ENCODE measurements at places on chromosomes 1 and 21.

- no peak for DNase-seq
Measured at GRCh38 chr1:175422156-175422555, 229.6 kb upstream of the KIAA0040 start.

GRCh38 chr1:1940123-1940425 is 21.0 kb upstream of the TMEM52 start:
- no peak for DNase-seq

DNA sequence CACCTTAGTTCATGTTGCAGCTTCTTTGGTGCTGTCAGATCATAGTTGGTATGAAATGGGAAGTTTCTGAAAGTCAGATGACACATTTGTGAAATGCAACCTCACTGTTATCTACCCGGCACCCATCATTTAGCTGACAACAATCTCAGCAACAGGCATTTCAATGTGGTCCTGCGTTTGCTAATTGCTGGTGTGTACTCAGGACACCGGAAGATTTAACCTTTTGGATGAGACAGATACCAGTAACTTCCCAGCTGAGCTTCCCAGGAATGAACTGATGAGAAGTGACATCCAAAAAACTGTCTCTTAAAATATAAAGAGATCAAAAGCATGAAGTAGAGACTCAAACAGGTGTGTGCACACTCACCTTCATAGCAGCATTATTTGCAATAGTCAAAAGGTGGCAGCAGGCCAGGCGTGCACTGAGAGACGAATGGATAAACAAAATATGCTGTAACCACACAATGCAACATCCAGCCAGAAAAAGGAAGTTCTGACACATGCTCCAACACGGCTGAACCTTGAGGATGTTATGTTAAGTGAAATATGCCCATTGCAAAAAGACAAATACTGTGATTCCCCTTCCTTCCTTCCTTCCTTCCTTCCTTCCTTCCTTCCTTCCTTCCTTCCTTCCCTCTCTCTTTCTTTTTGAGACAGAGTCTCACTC is 7.9 kb upstream of the CLDN14 start:
- DNase-seq: no peak

DNA sequence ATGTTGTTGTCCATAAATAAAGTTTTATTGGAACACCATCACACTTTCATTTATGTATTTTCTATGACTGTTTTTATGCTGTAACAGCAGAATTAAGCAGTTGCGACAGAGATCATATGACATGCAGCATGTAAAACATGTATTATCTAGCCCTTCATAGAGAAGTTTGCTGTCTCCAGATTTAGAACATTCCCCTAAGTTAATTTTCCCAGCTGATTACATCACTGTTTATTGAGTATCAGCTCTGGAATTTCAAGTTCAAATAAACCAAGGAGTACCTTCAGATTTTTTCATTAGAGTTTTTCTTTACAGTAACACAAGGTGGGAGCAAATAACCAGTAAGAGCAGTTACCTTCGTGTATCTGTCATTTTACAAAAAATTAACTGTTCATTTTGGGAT is 792.8 kb downstream of the USP25 start:
- DNase-seq: no peak

DNA sequence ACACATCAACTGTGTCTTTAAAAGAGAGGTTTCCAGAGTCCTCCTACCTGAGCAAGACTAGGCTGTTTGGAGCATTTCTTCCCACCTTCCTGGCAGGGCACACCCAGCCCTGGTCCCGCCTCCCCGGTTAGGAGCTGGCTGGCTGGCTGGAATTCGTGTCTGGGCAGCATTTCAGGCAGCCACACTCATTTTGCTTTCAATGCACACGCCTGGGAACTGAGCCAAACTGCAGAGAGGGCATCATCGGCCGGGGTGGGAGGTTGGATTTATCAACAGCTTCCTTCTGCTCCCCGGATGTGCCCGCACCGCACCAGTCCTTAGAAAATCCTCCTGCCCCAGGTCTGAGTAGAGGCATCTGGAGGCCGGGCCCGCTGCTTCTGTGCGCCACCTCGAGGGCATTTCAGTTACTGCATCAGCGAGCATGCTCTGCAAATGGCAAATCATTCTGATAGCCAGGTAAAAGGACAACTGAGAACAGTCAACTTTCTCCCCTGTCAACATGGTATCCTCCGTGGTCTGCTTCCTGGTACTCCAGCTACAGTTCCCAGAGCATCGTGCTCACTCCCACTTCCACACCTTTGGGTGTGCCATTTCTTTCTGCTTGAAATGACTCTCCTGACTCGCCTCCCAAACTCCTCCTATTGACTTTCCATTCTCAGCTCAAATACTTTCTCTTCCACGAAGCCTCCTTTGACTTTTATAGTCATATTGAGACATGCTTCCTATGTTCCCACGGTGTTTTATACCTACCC is 20.6 kb downstream of the TCEA3 start:
- peak; percentile 93 for DNase-seq

DNA sequence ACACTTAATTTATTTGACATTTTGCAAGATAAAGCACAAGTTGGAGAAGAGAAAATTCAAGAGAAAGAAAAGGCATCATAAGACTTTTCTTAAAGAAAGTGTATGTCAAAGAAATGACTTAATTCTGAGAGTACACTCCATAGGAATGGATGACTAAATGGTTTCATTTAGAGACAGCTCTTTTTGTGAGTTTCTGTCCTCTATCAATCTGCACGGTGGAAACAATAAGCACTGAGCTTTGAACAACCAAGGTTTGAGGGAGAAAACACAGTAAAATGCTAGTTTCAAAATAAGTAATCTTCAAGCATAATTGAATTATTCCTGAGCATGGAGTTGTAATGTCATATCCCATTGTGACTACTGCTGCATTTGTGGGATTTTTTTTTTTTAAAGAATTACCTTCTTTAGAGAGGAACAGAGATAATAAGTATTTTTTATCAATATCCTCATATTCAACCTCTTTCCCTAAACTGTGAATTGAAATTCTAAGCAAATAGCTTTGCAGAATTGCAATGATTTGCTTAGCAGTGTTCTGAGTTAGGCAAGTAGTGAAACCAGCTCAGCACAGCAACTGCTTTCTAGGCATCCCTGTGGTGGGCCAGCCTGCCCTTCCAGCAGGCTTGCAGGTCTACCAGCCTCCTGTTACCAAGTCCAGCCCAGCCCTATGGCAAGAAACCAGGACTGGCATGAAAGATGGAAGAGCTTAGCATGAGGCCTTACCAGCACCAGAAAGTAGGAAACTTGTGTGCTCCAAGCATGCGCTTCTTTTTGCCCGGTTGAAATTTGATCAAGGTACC is 38.2 kb downstream of the KCNJ6 start:
- no peak for DNase-seq

- DNase-seq: peak; percentile 33
Measured at GRCh38 chr1:153963850-153964331, 554 bp upstream of the SLC39A1 start.

GRCh38 chr1:21051177-21051825 is 125.4 kb downstream of the EIF4G3 start:
- DNase-seq: no peak

DNA sequence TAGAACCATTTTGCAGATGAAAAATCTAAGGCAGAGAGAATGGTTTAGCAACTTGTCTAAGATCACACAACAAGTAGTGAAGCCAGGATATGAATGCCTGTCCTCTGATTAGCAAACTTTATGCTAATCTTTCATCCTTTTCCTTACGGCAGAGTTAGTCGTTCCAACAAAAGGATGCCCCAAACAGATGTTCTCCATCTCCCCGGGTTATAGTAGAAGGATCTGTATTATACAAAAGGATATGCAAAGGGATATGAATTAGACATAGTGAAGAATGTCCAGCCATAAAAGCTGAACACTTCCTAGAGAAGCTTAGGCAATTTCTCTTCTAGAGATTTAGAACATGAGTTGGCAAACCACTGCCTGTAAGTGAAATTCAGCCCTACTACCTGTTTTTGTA is 291.6 kb upstream of the DUSP10 start:
- DNase-seq: no peak

- DNase-seq: no peak
Measured at GRCh38 chr21:45326891-45327440, 39.3 kb upstream of the POFUT2 start.

- no peak for DNase-seq
Measured at GRCh38 chr1:200528858-200529606, 91.5 kb downstream of the KIF14 start.

DNA sequence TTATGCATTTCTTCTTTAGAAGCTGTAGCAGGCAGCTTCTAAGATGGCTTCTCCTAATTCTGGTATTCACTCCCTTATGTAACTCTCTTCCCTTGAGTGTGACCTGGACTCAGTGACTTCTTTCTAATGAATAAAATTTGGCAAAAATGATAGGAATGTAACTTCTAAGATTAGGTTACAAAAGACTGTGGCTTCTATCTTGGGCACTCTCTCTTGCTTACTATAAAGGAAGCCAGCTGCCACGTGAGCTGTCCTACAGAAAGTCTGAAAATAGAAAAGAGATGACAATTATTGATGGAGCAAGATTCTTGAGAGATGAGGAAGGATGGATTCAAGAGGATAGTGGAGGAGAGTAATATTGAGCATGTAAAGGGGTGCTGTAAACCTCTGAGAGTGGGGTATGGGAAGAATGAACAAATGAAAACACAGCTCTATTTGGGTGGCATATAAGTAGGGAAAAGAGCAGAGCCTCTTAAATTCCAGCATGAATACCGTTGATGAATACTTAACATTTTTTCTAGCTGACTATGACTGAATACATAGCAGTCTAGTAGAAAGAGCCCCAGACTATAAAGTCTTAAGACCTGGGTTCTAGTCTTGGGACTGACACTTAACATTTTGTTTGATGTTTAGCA is 5.5 kb downstream of the TSEN15 start:
- no peak for DNase-seq

DNA sequence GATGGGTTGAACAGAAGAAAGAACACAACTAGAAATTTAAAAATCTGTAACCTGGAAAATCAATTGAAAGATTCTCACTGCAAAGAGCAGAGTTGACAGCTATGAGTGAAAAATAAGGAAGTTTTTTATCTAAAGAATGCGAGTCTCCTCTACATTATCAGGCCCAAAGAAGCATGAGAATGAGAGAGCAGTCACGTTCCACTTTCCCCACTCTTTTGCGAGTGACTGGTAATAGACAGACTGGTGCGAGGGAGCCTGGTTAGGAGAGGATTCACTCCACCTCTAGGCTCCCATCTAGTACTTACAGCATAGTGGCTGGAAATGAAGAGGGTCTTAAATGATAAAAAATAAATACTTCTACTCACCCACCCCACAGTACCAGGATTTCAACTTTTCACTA is 52.0 kb downstream of the PRDX6 start:
- DNase-seq: no peak

DNA sequence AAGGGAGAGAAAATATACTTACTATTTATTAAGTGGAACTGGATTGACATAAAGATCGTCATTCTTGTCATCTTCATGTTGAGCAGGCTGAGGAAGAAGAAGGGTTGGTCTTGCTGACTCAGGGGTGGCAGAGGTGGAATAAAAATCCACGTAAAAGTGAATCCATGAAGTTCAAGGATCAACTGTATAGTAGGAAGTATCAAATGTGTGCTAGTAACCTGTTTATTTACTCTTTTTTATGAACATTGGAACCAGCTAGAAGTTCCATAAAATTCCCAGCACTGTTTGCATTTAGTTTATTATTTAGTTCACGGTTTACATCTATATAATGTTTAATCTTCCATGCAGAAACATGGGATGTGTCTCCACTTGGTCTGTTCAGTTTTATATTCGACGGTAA is 70.7 kb downstream of the PLPPR4 start:
- no peak for DNase-seq

DNA sequence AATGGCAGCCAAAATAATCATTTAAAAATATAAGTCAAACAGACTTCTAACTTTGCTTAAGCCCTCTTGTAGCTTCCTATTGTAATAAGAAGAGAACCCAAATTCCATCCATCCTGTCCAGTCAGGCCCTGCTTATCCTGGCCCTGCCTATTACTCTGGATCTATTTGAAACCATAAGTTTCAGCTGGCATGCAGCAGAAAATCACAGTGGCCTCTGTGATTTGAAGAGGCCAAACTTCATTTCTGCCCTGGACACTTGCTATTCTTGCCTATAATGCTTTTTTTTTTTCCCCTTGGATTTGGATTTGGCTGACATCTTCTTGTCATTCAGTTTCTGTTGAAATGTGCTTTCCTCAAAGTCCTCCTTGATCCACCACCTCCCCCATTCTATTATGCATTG is 642.8 kb downstream of the USP25 start:
- DNase-seq: no peak

GRCh38 chr1:53134961-53135734 is 7.3 kb downstream of the SLC1A7 start:
- DNase-seq: no peak

GRCh38 chr1:242534753-242535152 is 10.3 kb upstream of the PLD5 start:
- DNase-seq: no peak

GRCh38 chr1:4328402-4329071 is 325.9 kb upstream of the AJAP1 start:
- DNase-seq: no peak

GRCh38 chr1:236089046-236089773 is 24.3 kb upstream of the NID1 start:
- no peak for DNase-seq

DNA sequence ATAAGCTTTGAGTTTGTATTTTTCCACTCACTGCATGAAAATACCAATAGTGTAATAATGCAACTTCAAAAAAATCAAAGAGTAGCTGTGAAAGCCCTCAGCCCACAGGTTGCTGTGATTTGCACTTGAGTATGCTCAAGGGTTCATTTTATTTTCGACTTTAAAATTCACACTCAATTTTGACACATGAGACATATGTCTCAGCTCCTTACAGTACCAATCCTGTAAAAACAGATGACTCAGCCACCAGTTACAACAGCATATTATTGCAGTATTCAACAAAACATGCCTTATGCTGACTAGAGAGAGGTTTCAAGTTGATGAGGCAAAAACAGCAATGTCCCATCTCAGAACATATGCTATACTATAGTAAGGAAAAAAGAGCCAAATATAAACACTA is 66.1 kb downstream of the CYYR1 start:
- DNase-seq: no peak

DNA sequence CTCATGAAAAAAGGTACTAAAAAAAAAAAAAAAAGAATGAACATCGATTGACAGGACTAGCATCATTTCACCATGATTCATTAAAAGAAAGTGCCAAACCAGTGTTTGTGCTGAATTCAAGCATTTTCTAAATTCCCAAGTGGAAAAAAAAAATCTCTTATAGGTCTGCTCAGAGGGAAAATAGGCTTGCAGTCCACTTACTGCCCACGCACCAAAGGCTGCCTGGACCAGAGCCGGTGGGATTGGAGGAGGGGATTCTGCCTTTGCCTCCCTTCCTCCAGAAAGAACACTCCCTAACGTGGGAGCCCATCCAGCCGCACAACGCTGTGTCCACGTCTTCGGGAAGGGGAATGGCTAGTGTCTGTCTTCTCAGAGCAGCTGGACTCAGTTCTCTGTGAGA is 5.5 kb upstream of the TRAPPC10 start:
- no peak for DNase-seq

GRCh38 chr1:236639686-236640085 is 35.4 kb upstream of the HEATR1 start:
- DNase-seq: no peak

Data from activated CD8-positive, alpha-beta T cell treated with anti-CD3 and anti-CD28 coated beads for 36 hours (primary cell).